ENCODE measurements at places on chromosomes 6 and 20.

GRCh38 chr6:24910961-24911725 lies 24.6 kb downstream of the RIPOR2 start:
- peak; percentile 21 for DNase-seq

GRCh38 chr6:138421608-138422007 lies 17.6 kb downstream of the HEBP2 start:
- DNase-seq, result no peak

GRCh38 chr20:56420028-56420427 lies 8.0 kb downstream of the CASS4 start:
- no peak for DNase-seq

- no peak for DNase-seq
Measured at GRCh38 chr6:30893001-30893591, 8.8 kb downstream of the DDR1 start.
